Hepatocyte (in vitro differentiated cells): ENCODE measurements at places on chromosomes 2 and 18. TPM values are rescaled to one million over a fixed set of nuclear protein-coding genes. Genes with fewer than 3 reads are reported as not detected.

The STPG4 gene
- 0.19 TPM in 1 of 2 replicates, not detected in the other for polyA plus RNA-seq

The CHN1 gene
- 23.0 and 26.5 TPM in 2 replicates for polyA plus RNA-seq

The MRO gene
- 1.2 and 1.3 TPM in 2 replicates for polyA plus RNA-seq

The MYCN gene
- 8.9 and 10.8 TPM in 2 replicates for polyA plus RNA-seq

The COL4A4 gene
- 0.47 and 0.79 TPM in 2 replicates for polyA plus RNA-seq

The MYO1B gene
- 36.7 and 43.4 TPM in 2 replicates for polyA plus RNA-seq

The ZNF532 gene
- polyA plus RNA-seq: 13.6 and 15.9 TPM in 2 replicates

The LMAN1 gene
- polyA plus RNA-seq: 82.1 and 93.5 TPM in 2 replicates
